ENCODE measurements at places on chromosomes 4 and X. TPM values are rescaled to one million over a fixed set of nuclear protein-coding genes. Genes with fewer than 3 reads are reported as not detected.

DNA sequence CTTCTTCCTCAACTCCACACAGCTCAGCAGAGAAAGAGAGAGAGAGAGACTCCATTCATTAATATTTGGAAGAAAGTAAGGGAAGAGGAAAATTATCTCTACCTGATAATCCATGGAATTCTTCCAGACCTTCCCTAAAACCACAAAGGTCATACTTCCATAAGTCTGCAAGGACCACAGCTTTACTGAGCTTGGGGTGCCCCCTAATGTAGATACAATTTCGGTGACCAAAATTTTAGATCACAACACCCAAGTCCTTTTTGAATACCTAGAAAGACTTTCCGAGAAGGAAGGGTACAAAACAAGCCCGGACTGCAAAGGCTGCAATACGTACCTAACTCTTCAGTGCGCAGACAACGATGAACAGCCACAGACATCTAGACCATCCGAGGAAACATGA is 523.9 kb downstream of the GLUD2 start:
- H3K4me3 ChIP-seq, result no peak overlapping the region
- no peak overlapping the region for H3K27ac ChIP-seq
- no peak for DNase-seq
- no peaks in the 10 kb centered on the region for H3K27me3 ChIP-seq
- H3K36me3 ChIP-seq, result no peaks in the 10 kb centered on the region

GRCh38 chr4:164485136-164485535 is 268.8 kb upstream of the SMIM31 start:
- H3K27me3 ChIP-seq, result no peaks in the 10 kb centered on the region
- H3K36me3 ChIP-seq, result no peaks in the 10 kb centered on the region
- DNase-seq, result no peak
- H3K4me3 ChIP-seq, result no peak overlapping the region
- no peaks in the 10 kb centered on the region for H3K4me1 ChIP-seq

DNA sequence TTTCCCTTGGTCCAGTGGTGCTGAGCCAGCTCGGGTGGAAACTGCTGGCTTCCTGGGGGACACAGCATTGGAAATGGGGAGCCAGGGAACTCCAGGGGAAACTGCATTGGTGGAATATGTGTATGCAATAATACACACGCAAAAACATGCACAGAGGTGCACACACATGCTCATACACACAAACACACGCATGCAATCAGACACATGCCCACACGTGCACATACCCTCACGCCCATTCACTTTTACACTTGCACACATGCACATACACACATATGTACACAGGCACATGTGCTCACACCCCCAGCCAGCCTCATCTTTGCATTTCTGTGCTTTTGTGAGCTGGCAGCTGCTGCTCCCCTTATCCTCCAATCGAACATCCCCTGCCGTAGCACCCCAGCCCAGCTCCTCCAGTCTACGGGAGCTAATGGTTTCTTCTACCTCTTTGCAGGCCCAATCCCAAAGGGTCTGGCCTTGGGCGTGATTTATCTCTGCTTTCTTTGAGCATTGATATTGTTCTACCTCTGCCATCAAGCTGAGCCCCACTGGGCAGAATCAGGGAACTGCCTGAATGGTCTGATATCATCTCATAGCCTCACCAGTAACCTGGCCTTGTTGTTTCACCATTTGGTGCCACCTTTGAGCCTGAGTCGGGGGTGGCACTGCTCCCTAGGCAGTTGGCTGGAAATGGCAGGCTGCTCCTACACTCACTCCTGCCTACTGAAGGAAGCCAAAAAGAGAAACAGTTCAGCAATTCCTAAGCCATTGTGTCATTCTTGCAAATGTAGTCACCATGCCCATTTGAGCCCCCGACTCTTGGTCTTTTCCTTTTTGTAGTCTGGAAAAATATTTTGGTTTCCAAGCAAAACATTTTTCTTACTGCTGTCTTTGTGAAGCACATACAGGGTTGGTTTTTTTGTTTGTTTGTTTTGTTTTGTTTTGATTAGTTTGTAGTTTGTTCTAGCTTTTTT is 104.4 kb upstream of the MAMLD1 start:
- H3K36me3 ChIP-seq, result no peaks in the 10 kb centered on the region
- H3K27ac ChIP-seq, result no peak overlapping the region
- no peak overlapping the region for H3K4me3 ChIP-seq

DNA sequence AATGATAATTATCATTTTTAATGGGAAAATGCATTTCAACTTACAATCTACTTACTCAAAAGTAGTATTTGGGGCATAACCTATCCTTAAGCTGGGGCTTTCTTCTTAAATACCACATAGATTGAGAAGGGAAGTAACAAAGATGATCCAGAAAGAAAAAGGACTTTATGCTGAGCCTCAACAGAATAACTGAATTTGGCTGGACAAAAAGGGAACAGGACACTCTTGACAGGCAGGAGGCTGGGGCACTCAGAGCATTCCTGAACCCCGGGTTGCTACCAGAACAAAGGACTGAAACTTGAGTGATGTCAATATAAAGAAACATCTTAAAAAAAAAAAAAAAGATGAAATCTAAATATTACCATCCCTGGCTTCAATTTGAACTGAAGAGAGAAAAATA is 23.9 kb downstream of the RELL1 start:
- peaks cover 45% of the 10 kb centered on the region for H3K4me1 ChIP-seq
- no peaks in the 10 kb centered on the region for H3K36me3 ChIP-seq
- H3K27me3 ChIP-seq, result no peaks in the 10 kb centered on the region
- no peak overlapping the region for H3K4me3 ChIP-seq
- no peak for DNase-seq

- no peak within 1 kb of the TSS for H3K27ac ChIP-seq
- peaks cover 19% of the 10 kb centered on the region for H3K27me3 ChIP-seq
- DNase-seq, result no peak
- H3K4me1 ChIP-seq, result no peaks in the 10 kb centered on the region
- no peaks in the 10 kb centered on the region for H3K36me3 ChIP-seq
These were observed at the start of gene ZFP92 for GRCh38 chrX:153411255-153411987. ZFP92 (plus strand) TSS chrX:153411472; CDS start chrX:153418323, 6,851 bp downstream.

DNA sequence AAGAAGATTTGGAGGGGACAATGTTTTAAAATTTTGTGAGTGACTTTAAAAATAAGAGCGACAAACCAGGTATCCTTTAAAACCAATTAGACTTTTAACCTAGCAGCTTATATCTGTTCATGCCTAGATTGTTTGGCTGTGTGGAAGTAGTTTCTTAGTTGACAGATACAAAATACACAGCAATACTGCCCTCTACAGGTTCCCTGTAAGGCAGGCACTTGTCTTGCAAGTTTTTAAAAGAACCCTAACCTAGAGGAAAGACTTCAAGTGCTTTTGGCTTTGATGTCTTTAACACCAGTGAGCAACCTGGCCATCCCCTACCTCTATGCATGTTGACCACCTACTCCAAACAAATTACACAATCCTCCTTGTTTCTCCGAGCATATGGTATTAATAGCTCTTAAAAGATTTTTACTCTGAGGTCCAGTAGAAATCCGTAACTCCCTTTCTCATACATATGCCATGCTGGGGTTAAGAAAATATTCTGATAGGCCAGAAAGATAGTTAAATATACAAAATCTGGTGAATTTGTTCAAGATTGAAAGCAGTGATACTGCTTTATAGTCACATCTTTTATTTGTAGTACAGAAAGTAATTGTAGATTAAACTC is 273.0 kb downstream of the ARHGAP24 start:
- peaks cover 21% of the 10 kb centered on the region for H3K4me1 ChIP-seq
- H3K27me3 ChIP-seq, result no peaks in the 10 kb centered on the region
- H3K4me3 ChIP-seq, result no peak overlapping the region
- peak; percentile 92 for DNase-seq
- H3K27ac ChIP-seq, result no peak overlapping the region

DNA sequence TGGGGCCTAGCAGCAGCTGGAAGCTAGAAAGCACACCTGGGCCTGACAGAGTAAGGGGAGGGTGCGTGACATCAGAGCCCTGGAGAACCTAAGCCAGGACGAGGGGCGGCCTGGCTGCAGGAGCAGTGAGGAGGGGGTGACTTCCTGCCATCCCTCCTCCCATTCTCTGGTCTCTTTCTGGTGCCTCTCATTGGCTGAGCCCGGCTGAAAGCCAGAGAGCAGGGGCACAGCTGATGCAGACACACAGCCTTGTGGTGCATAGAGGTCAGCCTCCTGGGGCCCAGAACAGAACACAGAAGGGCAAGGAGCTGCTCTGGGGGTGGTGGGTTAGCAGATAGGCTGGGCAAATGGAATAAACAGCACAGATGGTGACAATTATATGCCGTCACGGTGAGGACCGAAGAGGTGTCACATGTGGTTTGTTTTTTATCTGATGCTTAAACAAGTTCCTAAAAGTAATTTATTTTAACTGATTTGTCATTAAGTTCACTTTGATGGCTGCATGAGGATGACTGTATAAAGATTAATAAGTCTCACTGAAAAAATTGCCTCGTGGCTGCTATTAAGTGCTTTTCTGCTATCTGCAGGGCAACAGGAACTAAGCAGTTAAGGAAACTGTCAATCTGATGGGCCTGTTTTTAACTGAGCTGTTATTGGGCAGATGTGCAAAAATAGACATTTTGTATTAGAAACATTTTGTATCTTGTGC is 102.0 kb downstream of the FNIP2 start:
- no peak for DNase-seq
- H3K36me3 ChIP-seq, result peaks cover 28% of the 10 kb centered on the region
- H3K4me1 ChIP-seq, result no peaks in the 10 kb centered on the region
- H3K27ac ChIP-seq, result no peak overlapping the region
- no peak overlapping the region for H3K4me3 ChIP-seq

DNA sequence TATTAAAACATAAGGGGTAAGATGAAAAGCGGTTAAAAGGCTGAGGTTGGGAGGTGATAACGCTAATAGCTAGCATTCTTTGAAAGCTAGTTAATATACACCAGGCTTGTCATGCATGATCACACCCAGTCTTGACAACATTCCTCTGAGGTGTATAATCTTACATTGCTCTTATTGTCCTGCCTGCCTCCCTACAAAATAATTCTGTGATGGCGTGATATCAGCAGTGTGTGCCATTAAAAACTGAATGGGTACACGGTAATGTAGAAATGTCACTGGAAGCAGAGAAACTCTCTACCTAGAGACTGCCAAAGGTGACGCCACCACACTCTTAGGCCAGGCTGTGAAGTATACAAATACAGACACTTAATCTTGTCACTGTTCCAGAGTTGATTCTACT is 68.1 kb downstream of the DIAPH2 start:
- DNase-seq, result no peak
- no peaks in the 10 kb centered on the region for H3K4me1 ChIP-seq
- H3K27ac ChIP-seq, result no peak overlapping the region
- H3K4me3 ChIP-seq, result no peak overlapping the region

GRCh38 chr4:159273141-159273438 is 170.2 kb downstream of the RAPGEF2 start:
- H3K4me3 ChIP-seq, result no peak overlapping the region
- DNase-seq, result peak; percentile 75
- no peaks in the 10 kb centered on the region for H3K36me3 ChIP-seq
- peaks cover 29% of the 10 kb centered on the region for H3K4me1 ChIP-seq
- peak overlapping the region; percentile 3 for H3K27ac ChIP-seq
- no peaks in the 10 kb centered on the region for H3K27me3 ChIP-seq

DNA sequence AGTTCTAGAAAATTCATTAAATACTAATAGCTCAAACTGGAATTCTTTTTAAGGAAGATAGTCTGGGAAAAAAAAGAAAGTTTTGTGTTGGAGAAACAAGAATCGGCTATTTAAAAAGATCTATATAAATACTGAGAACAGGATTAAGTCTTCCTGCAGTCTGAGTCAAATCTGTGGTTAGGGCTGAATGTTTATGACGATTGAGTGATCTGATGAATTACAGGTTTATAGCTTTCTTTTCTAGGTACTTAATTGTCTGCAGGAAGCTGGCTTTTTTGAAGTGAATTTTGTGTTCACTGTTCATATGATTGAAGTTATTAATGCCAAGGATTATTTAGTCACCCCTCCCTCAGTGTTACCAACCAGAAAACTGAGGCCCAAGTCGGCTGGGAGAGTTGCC is 42.2 kb downstream of the TLL1 start:
- no peaks in the 10 kb centered on the region for H3K36me3 ChIP-seq
- DNase-seq, result no peak
- H3K27me3 ChIP-seq, result no peaks in the 10 kb centered on the region
- no peak overlapping the region for H3K27ac ChIP-seq

SSX3 gene
- total RNA-seq, result not detected

SASH3 gene
- not detected for total RNA-seq

CCDC149 gene
- total RNA-seq, result 8.6 TPM

CPZ gene
- 12.0 TPM for total RNA-seq

GPC3 gene
- total RNA-seq, result 171 TPM

COL25A1 gene
- total RNA-seq, result 3.9 TPM

CLGN gene
- 9.1 TPM for total RNA-seq
